ENCODE measurements at places on chromosomes 16 and 17.

DNA sequence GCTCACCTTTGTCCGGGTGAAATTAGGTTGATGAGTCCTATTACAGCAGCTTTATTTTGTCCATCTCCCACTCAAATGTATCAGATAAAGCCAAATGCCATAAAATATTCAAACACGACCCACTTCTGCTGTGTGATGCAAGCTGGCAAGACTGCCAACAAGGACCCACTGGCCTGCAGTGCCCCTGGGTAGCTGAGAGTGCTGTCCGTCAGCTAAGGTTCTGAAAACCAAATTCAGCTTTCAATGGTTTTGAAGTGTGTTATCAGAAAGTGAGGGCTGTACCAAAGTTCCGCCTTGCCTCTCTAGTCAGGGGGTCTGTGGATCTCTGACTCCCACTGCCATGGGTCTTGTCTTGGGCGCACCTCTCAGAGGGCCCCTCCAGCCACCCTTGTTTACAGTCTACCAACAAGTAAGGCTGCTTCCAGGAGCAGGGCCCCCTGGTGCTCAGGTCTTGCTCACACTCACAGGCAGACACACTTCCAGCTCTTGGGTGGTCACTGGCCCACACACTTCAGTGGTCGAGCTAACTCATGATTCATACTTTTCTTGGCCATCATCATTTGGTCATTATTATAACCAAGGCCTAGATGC is 10.5 kb upstream of the CCDC182 start:
- peak; percentile 5 for DNase-seq

DNA sequence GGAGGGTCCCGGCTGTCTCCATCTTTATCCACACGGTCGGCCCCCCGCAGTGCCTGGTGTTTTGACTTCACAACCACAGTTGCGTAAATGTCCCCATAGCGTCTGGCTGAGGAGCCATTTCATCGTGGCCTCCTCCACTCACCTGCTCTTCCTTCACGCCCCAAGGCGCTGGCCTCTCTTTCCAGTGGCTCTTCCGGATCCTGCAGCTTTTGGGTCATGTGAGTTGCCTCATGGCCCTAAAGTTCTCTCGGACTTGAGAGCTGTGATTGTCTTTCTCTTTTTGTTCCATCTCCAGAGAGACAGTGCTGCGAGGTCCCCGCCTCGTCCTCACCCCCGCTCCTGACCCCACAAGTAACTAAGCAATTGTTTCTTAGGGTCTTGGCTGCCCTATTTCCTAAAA is 22.7 kb downstream of the FLYWCH1 start:
- no peak for DNase-seq

DNA sequence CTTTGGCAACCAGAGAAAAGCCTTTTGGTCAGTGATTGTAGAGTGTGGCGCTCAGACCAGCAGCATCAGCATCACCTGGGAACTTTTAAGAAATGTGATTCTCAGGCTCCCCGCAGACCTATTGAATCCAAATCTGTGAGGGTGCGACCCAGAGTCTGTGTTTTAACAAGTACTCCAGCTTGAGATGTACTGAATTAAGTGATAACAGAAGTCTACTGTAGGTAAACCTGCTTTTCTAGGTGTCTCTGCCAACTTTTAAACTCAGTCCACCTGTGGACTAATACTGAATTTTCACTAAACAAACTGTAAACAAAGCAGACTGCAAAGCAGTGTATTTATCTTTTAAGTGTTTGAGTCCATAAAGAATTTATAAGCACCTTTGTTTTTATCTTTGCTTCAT is 43.6 kb downstream of the NUP93 start:
- DNase-seq, result no peak

DNA sequence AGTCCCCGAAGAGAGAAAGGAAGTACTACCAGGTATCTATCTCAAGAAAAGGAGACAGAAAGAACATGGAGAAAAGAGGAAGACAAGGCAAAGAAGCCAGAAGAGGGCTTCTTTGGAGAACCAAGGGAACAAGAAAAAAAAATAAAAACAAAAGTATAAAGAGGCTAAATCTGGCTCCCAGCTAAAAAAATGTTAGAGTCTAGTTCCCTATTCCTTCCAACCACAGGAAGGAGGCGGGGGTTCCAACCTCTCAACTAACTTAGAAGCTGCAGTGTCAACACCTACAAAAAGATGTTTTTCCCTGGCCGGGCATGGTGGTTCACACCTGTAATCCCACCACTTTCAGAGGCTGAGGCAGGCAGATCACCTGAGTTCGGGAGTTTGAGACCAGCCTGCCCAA is 13.4 kb downstream of the UTP6 start:
- no peak for DNase-seq

DNA sequence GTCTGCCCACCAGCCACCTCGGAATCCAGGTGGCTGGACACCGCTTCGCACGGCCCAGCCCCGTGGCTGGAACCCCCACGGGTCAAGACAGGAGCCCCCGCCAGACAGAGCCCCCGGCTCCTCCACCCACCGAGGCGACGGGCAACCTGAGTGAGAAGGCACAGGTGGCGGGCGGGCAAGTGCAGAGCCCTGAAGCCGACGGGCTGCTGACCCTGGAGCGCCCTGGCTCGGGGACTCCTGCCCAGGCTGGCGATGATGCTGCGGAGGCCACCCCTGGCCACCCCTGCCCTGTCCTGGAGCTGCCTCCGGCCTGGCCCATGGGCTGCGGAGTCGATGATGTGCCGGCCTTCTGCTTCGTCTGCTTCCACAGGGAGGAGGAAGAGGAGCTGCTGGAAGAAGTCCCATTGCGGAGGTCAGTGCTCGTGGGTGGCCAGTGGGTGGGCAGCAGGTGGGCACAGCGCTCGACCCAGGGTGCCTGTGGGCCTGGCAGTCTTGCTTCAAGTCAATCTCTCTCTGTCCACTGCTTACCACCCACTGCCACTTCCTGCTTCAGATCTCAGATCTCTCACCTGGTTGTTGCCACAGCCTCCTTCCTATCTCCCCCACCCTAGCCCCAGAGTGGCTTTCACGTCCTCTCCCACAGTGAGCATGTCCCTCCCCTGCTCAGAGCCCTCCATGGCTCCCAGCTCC is 33.1 kb upstream of the SBK1 start:
- DNase-seq, result no peak

Data from M059J (cell line).